ENCODE measurements at places on chromosomes 12 and 14.
A peak's percentile ranks its signal among the peaks of the same experiment; 100 is the strongest.

DNA sequence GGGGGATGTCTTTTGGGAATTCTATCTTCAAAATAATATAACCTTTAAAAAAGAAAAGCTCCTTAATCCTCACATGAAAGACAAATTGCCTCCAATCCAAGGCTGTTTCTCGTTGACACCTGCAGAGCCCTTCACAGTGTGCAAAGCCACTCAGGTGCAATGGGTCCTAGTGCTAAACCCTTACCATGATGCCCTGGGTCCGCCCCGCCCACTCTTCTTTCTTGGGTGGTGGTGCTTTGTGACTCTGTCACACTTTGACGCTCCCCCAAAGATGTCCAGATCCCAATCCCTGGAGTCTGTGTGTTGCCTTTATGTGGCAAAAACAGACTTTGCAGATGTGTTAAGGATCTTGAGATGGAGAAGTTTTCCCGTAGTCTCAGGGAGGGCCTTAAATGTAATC, 29.7 kb downstream of the CLMN start:
- DNase-seq, result no peak

- DNase-seq, result peak; percentile 94
These were observed 48.4 kb downstream of the BICD1 start for GRCh38 chr12:32155041-32155440.

DNA sequence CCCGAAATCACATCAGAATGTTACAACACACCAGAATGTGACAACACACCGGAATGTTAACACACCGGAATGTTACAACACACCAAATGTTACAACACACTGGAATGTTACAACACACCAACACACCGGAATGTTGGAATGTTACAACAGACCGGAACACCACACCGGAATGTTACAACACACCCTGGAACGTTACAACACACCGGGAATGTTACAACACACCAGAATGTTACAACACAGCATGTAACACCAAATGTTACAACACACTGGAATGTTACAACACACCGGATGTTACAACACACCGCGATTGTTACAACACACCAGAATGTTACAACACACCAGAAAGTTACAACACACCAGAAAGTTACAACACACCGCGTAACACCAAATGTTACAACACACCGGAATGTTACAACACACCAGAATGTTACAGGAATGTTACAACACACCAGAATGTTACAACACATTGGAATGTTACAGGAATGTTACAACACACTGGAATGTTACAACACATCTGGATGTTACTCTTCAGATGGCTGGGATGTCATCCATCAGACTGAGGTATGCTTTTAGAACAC, 21.1 kb downstream of the CHFR start:
- no peak for DNase-seq

GRCh38 chr12:44876544-44877410, 662 bp upstream of the NELL2 start:
- DNase-seq, result peak; percentile 42

- DNase-seq, result peak; percentile 69
These were observed 652 bp downstream of the SUPT16H start for GRCh38 chr14:21382886-21383847.

GRCh38 chr12:59164226-59164625, 243.9 kb upstream of the LRIG3 start:
- no peak for DNase-seq
